ENCODE measurements at places on chromosomes 2 and 18.
A peak's percentile ranks its signal among the peaks of the same experiment; 100 is the strongest.

- no peak for DNase-seq
These were observed 11.6 kb downstream of the PTPN4 start for GRCh38 chr2:119771331-119771730.

DNA sequence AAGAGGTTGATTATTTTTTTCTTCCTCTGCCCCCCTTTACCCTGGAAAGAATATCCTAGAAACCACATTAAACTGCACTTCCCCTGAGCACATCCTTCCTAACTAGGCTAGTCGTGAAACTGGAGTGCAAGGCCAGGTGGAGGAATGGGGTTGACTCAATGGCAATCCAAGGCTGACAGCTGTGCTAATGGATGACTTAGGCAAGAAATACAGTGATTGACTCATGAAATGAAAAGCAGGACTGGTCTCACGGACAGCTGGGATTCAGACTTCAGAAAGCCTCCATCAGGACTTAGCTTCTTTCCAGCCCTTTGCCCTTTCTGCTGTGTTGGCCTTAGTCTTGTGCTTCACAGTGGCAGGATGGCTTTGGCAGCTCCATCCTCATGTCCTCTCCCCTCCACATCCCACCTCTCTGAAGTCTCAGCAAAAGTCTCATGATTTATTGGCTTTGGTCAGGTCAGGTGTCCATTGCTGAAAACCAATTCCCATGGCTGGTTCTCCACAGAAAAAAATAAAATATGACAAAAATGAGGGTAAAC lies 33.8 kb downstream of the INSIG2 start:
- no peak for DNase-seq

- no peak for DNase-seq
These were observed 5.9 kb downstream of the PMAIP1 start for GRCh38 chr18:59905686-59906091.

DNA sequence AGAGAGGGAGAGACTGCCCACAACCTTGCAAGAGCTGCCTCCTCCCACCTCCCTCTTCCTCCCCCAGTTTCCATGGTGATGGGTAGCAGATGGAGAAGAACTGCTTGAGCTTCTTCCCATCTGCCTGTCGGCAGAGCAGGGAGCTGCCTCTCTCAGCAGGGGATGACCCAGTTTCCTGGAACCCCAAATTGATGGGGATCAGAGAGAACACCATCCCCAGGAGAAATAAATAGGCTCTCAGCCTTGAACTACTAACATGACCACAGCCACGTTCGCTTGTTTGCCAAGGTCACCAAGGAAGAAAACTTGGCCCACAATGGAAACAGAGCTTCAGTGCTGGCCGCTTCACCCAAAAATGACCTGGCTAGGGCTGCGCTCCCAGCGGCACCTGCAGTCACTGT lies 82.2 kb downstream of the ADD2 start:
- DNase-seq: no peak

- no peak for DNase-seq
These were observed 66.4 kb upstream of the BOD1L2 start for GRCh38 chr18:57080479-57080878.

GRCh38 chr2:230582851-230583283 lies 129.8 kb upstream of the CAB39 start:
- DNase-seq: peak; percentile 14

- no peak for DNase-seq
These were observed 46.4 kb downstream of the FAM171B start for GRCh38 chr2:186740266-186740665.

Measured in CD4-positive, alpha-beta T cell treated with Interferon alpha-2 for 1 hour (primary cell).